ENCODE measurements at places on chromosomes 5 and 9.

DNA sequence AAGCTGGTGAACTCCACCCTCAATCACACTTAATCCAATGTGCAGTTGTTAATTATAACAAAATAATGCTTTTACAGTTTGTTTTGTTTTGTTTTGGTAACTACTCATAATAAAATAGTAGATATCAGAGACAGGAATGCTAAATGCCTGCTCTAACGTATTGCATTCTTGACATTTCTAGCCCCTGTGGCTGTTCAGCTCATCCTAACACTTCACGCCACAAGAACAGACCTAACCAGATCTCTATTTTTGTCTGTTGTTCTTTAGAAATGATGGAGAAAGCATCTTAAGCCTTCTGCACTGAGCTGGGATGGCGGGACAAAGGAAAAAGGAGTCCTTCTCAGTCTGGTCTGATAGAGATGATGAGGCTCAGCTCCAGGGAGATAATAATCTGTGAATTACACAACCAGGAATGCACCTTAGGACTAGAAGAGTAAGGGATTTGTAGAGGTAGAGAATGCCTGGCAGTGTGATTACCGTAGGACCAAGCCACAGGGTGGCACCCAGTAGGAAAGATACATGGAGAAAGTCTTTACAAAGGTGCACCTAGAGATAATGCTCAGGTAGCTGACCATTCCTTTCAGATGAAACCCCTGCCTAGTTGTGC is 628.8 kb downstream of the PDE4D start:
- no peak for DNase-seq

GRCh38 chr5:108625654-108626053 is 122.0 kb upstream of the FER start:
- DNase-seq, result no peak

DNA sequence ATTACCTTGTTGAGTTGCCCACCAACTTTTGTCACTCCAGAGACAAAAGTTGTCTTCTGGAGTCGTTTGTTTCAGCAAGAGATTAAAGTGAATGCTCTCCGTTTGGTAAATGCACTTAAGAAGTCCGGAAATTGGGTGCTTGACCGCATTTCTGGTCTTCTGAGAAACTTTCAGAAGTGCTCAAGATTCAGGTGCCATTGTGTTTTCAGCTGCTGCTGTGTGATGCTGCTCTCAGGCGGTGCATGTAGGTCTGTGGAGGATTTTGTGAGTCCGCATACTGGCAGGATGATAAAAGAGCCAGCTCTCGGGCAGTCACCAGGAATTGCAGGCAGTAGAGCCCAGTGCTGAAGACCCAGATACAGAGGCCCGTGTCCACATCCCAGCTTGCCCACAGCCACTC is 5.9 kb upstream of the NFIL3 start:
- DNase-seq, result no peak

DNA sequence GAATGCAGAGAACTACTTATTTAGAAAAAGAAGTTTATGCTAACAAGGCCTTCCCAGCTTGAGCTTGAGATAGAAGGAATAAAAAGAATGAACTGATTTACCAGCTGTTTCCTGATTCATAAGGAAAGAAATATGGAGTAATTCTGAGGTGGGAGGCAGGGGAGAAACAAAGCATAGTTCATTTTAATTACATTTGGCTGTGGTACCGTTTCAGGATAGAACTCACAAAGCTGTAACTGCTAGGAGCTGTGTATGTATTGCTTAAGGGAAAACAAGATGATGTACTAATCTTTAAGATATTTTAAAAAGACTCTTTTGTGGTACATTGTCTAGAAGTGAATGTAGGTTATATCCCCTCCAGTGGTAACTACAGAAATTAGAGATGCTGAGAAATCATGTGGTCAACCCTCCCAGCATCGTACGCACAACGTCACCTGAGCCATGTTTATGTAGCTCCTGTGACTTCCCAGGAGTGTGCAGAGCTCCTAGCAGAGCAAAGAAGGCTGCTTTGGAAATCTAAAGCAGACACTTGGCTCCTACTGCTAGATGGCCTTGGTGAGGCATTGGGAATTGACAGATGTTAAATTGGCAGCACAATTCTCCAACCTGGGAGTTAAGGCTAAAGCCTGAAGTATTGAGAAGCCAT is 208.3 kb upstream of the VLDLR start:
- no peak for DNase-seq

GRCh38 chr9:124054582-124055227 is 43.1 kb downstream of the LHX2 start:
- no peak for DNase-seq

DNA sequence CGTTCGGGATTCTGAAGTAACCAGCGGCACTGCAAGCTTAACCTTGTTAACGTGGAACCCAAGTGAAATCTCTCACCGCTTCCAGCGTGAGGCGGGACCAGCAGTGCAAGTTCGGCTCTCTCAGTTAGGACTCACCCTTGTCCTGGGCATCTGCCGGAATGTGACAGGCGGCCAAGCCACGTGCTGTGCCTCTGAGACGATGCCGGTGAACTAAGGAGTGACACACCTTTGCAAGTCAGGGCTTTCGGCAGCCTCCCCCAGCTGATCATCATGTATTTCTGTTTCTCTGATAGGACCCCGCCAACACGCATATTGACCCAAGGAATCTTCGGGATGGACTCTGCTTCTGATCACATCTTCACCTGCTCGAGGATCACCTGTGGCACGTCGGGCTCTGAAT is 415.0 kb upstream of the IRX1 start:
- DNase-seq, result no peak

DNA sequence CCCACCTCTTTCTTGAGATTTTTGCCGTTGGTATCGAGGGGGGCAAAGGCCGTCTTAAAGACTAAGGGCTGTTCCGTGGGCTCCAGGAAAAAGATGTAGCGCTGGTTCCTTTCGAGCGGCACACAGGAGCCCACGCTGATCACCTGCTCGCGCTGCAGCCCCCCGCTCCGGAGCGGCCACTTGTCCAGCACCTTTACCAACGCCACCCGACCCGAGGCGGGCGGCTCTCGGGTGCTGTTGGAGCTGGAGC is 781 bp downstream of the NRG2 start:
- no peak for DNase-seq

- no peak for DNase-seq
Measured at GRCh38 chr9:136187683-136188586, 17.0 kb downstream of the LHX3 start.

GRCh38 chr5:18305288-18305924 is 671.1 kb downstream of the TAF11L14 start:
- no peak for DNase-seq

GRCh38 chr5:172223901-172224873 is 30.2 kb downstream of the EFCAB9 start:
- no peak for DNase-seq

- no peak for DNase-seq
Measured at GRCh38 chr9:137195525-137196220, 4.9 kb downstream of the TPRN start.

Measured in type B pancreatic cell (in vitro differentiated cells).